Kidney (tissue), 22 donors: ENCODE measurements at places on chromosomes 11 and 22.

DNA sequence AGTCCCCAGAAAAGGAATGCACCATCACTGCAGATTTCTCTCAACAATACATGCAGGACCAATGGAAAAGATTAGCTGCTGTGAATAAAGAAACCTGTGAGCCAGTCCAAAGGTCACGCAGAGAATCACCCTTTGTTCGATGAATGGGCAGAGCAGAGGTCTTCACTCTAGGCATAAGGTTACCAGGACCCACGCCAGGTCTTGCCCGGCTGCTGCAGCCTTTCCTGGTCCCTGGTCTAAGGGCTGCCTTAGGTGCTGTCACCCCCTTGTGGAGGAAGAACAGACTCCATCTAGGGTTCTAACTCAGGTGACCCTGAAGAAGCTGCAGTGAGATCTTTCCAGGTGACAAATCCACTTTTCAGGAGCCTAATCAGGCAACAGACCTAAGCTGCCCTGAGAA, 29.0 kb upstream of the NAP1L4 start:
- no peak overlapping the region for H3K4me3 ChIP-seq
- peak; percentile 73 for DNase-seq
- H3K27ac ChIP-seq = no peak overlapping the region

- no peaks in the 10 kb centered on the region for H3K36me3 ChIP-seq
- no peaks in the 10 kb centered on the region for H3K4me1 ChIP-seq
- H3K27ac ChIP-seq = no peak overlapping the region
- H3K27me3 ChIP-seq = no peaks in the 10 kb centered on the region
- H3K4me3 ChIP-seq = no peak overlapping the region
- no peak for DNase-seq
Observed at GRCh38 chr22:47115921-47116320, 353.5 kb downstream of the TBC1D22A start.

DNA sequence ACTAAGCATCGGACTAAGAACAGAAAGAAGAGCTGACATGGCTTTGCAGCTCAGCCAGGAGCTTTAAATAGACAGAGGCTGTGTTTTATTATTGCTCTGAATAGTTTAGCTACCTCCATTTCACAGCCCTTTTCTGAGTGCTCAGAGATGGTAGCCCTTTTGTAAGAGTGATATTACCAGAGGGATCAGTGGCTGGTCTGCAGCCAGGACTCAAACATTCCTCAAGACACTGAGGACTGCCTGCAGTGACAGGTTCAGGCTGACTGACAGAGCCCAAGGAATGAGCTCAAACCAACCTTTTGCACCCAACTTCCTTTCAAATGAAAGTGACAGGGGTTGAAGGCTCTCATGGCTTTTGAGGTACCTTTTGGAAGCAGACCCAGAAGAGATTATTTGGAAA, 189.0 kb downstream of the DDX10 start:
- H3K27me3 ChIP-seq = no peaks in the 10 kb centered on the region
- DNase-seq = no peak
- no peak overlapping the region for H3K4me3 ChIP-seq
- peaks cover 6% of the 10 kb centered on the region for H3K4me1 ChIP-seq
- H3K27ac ChIP-seq = no peak overlapping the region
- H3K36me3 ChIP-seq = no peaks in the 10 kb centered on the region

- no peak overlapping the region for H3K4me3 ChIP-seq
- H3K27me3 ChIP-seq = no peaks in the 10 kb centered on the region
- H3K27ac ChIP-seq = no peak overlapping the region
- DNase-seq = no peak
Observed at GRCh38 chr11:1821562-1821961, 13.2 kb upstream of the SYT8 start.

DNA sequence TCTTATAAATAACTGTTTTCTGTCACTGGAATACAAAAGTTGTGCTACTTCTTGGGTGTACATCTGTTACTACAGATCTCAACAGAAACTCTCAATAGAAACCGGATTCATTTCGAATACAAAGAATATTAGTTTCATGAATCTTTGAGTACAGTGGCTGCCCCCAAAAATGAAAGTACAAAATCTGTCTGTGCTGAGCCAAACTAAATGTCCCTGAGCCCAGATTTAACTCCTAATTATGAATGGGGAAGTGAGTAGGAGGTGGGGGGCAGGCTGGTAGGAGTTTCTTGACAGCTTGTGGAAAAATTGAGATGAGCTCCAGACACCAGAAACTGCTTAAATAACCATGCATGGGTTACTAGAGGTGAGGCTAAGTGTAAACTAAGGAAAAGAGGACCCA, 41.6 kb downstream of the PITPNB start:
- peaks cover 5% of the 10 kb centered on the region for H3K4me1 ChIP-seq
- DNase-seq = no peak
- H3K4me3 ChIP-seq = no peak overlapping the region
- no peaks in the 10 kb centered on the region for H3K27me3 ChIP-seq
- H3K36me3 ChIP-seq = peaks cover 1% of the 10 kb centered on the region

- H3K4me1 ChIP-seq = no peaks in the 10 kb centered on the region
- H3K27me3 ChIP-seq = no peaks in the 10 kb centered on the region
- no peaks in the 10 kb centered on the region for H3K36me3 ChIP-seq
Observed at GRCh38 chr11:72652873-72653630, 21.2 kb downstream of the PDE2A start.
